ENCODE measurements at places on chromosomes 6 and 20. TPM values are rescaled to one million over a fixed set of nuclear protein-coding genes. Genes with fewer than 3 reads are reported as not detected.

Gene GNMT
- 0.57 TPM for total RNA-seq

GRCh38 chr6:44725070-44725469 lies 337.6 kb downstream of the CDC5L start:
- no peak overlapping the region for H3K4me3 ChIP-seq
- H3K36me3 ChIP-seq = no peaks in the 10 kb centered on the region
- H3K4me1 ChIP-seq = no peaks in the 10 kb centered on the region

GRCh38 chr20:16710781-16711180 lies 19.0 kb upstream of the SNRPB2 start:
- H3K4me1 ChIP-seq = no peaks in the 10 kb centered on the region
- no peak for DNase-seq
- H3K36me3 ChIP-seq = no peaks in the 10 kb centered on the region

Gene FHL5
- not detected for total RNA-seq

- H3K27me3 ChIP-seq = no peaks in the 10 kb centered on the region
- H3K36me3 ChIP-seq = no peaks in the 10 kb centered on the region
- no peak overlapping the region for H3K27ac ChIP-seq
- H3K4me3 ChIP-seq = no peak overlapping the region
Measured at GRCh38 chr6:44157152-44157521, 1.5 kb upstream of the CAPN11 start.

DNA sequence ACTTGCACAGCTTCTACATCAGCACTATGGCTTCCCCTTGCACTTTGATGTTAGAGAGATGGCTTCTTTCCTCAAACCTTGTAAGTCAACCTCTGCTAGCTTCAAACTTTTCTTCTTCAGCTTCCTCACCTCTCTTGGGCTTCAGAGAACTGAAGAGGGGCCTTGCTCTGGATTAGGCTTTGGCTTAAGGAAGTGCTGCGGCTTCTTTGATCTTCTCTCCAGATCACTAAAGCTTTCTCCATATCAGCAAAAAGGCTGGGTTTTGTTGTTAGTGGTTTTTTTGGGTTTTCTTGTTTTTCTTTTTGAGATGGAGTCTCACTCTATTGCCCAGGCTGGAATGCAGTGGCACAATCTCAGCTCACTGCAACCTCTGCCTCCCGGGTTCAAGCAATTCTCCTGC lies 24.0 kb downstream of the CDK5RAP1 start:
- H3K27ac ChIP-seq = no peak overlapping the region
- H3K27me3 ChIP-seq = no peaks in the 10 kb centered on the region
- DNase-seq = no peak
- no peaks in the 10 kb centered on the region for H3K4me1 ChIP-seq

- no peaks in the 10 kb centered on the region for H3K4me1 ChIP-seq
- H3K4me3 ChIP-seq = no peak overlapping the region
- no peak overlapping the region for H3K27ac ChIP-seq
- DNase-seq = no peak
- no peaks in the 10 kb centered on the region for H3K36me3 ChIP-seq
Measured at GRCh38 chr6:92109956-92110355, 1309.4 kb downstream of the EPHA7 start.

Gene ANGPT4
- total RNA-seq = not detected

Gene HLA-DRA
- 4.7 TPM for total RNA-seq

DNA sequence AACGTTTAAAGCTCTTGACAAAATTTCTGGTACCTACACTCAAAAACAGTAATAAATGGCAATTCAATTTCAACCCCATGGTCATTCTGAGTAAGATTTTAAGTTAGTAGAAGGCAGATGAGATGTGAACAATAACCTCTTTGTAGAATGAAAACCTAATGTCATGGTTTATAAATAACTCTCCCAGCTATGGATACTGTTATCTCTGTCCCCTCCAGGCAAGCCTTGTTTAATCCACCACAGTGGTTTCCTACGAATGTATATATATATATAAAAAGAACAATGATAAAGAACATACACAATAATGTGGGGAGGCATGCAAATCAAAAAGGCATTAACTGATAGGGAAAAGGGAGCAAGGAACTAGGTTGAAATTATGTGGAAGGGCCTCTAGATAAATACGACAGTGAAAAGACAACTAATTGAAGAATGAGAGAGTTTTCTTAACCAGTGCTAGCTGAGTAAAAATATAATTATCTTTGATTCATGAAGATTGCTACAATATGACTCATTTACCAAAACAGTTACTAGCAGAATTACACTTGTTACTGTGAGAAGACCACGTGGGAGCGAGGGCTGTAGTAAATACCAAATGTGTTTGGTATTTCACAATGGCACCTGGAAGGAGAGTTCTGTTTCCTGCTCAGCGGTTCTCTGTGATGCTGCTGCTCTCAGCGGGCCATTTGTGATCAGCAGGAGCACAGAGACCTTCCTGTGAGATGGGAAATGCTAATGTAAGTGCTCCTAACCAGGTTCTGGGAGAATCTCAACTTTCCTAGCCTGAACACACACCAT lies 173.7 kb downstream of the MBOAT1 start:
- no peaks in the 10 kb centered on the region for H3K4me1 ChIP-seq
- H3K27ac ChIP-seq = no peak overlapping the region
- no peaks in the 10 kb centered on the region for H3K27me3 ChIP-seq
- no peaks in the 10 kb centered on the region for H3K36me3 ChIP-seq

DNA sequence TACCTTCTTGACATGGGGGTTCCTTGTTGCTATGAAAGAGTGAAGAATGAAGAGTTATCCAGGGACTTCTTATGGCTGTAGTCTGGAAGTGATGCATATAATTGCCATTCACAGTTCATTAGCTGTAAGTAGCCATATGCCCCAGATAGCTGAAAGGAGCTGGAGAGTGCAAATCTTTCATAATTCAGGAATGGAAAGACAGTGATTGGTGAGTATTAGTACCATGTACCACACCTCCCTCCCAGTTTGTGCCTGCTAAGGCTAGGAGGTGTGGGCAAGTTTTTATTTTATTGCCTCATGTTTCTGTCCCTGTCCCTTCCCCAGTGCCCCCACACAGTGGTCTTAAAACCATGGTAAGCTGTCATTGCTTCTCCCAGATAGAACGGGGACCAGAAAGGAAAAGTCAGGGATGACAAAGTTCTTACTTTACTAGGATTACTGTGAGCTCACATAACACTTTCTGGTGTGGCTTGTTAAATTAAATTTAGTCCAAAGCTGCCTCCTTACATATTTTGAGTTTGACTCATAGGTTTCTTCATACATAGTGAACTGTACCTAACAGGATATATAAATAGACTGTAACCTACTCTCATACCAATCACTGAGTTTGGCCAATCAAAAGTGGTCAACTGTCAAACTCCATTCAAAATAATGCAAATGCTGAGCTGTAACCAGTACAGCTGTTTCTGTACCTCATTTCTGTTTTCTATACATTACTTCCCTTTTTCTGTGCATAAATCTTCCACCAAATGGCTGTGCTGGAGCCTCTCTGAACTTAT lies 119.4 kb downstream of the RFPL4B start:
- H3K27ac ChIP-seq = no peak overlapping the region
- H3K36me3 ChIP-seq = no peaks in the 10 kb centered on the region
- H3K4me1 ChIP-seq = peaks cover 17% of the 10 kb centered on the region
- H3K4me3 ChIP-seq = no peak overlapping the region
- DNase-seq = no peak
- no peaks in the 10 kb centered on the region for H3K27me3 ChIP-seq

Gene LGSN
- 0.30 TPM for total RNA-seq

DNA sequence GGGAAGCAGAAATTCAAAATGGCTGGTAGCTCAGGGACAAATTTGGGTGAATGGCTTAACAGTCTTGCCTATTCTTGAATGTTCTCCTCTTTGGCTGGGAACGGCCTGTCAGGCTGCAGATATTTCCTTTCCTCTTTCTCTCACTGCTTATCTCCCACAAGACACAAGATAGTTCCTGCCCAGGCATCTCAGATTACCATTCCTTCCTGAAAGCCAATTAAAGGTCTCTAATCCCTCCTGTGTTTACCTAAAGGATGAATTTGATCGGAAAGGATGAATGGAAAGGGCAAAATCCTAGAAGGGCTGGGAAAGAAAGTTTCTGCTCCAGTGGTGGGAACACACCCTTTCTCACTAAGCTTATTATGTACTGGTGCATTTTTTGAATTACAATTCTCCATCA lies 95.9 kb upstream of the JAG1 start:
- H3K27ac ChIP-seq = no peak overlapping the region
- H3K4me3 ChIP-seq = no peak overlapping the region
- H3K27me3 ChIP-seq = no peaks in the 10 kb centered on the region
- no peak for DNase-seq
- H3K4me1 ChIP-seq = no peaks in the 10 kb centered on the region

GRCh38 chr20:20304942-20305341 lies 63.0 kb upstream of the INSM1 start:
- no peaks in the 10 kb centered on the region for H3K36me3 ChIP-seq
- no peak for DNase-seq
- H3K27me3 ChIP-seq = no peaks in the 10 kb centered on the region
- H3K27ac ChIP-seq = no peak overlapping the region
- no peak overlapping the region for H3K4me3 ChIP-seq
- no peaks in the 10 kb centered on the region for H3K4me1 ChIP-seq

- no peak overlapping the region for H3K27ac ChIP-seq
- no peaks in the 10 kb centered on the region for H3K36me3 ChIP-seq
- DNase-seq = no peak
- no peaks in the 10 kb centered on the region for H3K27me3 ChIP-seq
Measured at GRCh38 chr6:139316622-139317317, 25.0 kb upstream of the TXLNB start.

DNA sequence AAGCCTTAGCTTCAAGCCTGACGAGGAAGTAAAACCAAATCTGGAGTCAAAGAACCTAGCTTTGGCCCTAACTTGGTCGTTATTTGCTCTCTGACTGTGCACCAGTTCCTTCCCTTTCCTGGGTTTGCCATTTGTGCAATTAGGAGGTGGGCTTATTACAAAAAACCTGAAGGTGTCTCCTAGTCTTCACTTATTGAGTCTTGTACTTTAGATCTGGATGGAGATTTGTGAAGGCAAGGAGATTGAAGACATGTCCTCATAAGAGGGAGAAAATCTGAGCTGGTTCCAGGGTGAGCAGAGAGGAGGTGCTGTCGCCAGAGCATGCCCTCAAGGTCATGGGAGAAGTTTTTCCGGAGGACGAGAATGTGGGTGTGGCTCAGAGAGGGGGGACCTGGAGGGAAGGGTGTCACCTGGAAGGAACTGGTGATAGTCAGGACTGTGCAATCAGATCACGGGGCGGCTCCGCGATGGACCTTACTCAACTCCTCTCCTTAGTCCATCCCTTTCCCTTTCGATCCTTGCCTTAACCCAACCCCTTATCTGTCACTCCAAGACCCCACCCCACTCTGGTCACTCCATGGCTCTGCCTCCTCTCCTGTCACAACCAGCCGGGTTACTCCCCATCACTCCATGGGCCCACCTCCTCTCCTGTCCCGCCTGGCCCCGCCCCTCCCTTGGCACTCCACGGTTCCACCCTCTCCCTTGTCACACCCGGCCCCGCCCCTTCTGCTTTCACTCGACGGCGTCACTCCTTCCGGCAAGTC lies 588 bp upstream of the ACSS2 start:
- peak overlapping the region; percentile 47 for H3K27ac ChIP-seq
- peaks cover 50% of the 10 kb centered on the region for H3K4me1 ChIP-seq
- H3K27me3 ChIP-seq = no peaks in the 10 kb centered on the region
- H3K4me3 ChIP-seq = peak overlapping the region; percentile 76

GRCh38 chr20:43794326-43794725 lies 67.5 kb upstream of the GTSF1L start:
- no peak overlapping the region for H3K27ac ChIP-seq
- no peaks in the 10 kb centered on the region for H3K36me3 ChIP-seq
- no peak for DNase-seq
- no peaks in the 10 kb centered on the region for H3K27me3 ChIP-seq
- H3K4me3 ChIP-seq = no peak overlapping the region

Gene EFCAB8
- total RNA-seq = 0.42 TPM
